DMS 273 treated with DMSO at 0.1 percent for 48 hours (cell line): ENCODE measurements at places on chromosomes 3 and 15.

DNA sequence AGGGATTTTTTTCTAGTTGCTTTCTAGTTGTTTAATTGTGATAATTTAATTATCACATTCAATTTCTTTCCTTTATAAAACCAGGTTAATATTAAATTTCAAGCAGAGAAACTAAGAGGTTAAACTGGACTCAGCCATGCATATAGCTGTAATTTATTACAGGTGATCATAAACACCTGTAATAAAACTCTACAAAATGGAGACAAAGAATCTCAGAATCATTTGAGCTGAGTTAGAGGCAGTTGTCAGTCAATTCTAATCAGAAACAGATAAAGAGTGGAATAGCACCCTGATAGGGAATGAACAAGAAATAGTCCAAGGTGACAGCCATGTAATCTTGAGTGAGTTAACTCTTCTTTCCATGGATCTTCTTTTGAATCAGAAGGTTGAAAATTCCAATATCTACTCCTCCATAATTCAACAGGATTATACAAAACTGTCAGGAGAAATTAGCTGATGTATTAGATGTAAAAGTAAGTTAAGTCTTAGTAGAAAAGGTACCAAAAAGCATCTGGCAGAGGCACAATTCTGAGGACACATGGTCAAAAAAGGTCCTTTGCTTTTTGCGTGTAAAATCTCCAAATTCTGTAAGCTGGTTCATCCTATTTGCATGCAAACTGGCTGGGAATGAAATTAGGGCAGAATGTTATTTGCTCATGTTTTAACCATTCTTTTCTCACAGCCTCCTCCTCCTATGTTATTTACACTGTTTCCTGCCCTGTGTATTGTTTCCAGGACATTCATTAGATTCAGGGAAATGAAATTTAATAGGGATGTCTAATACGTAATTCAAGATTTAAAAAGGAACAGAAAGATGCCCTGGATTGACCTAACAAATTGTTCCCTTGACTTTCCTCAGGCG, 39.4 kb upstream of the B3GNT5 start:
- no peak for DNase-seq

- DNase-seq = no peak
Measured at GRCh38 chr15:68259883-68260282, 17.7 kb upstream of the FEM1B start.

GRCh38 chr15:34849364-34849959, 54.1 kb upstream of the ACTC1 start:
- DNase-seq = no peak

GRCh38 chr15:73483053-73483452, 40.1 kb downstream of the REC114 start:
- DNase-seq = no peak

DNA sequence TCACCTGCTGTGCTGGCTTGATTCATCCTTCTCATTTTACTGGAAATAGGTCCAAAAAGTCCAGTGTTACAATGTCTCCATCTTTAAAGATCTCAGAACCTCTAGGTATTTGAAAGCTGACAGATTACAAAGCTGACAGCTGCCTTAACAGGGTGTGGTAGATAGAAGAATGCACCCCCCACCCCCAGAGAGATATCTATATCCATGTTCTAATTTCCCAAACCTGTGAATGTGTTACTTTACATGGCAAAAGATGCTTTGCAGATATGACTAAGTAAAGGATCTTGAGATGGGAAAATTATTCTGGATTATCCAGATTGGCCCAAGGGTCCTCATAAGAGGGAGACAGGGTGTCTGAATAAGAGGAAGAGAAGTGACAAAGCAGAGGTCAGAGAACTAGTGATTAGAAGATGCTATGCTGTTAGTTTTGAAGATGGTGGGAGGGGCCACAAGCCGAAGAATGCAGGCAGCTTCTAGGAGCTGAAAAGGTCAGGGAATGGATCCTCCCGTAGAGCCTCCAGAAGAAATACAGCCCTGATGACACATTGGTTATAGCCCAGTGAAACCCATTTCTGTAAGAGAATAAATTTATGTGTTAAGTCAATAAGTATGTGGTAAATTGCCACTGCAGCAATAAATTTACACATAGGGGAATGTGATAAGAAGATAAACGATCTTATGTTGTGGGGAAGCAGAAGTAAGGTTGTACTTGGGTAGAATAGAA, 21.5 kb upstream of the FSTL1 start:
- DNase-seq = no peak

GRCh38 chr15:90099868-90100831, 2.1 kb downstream of the IDH2 start:
- DNase-seq = peak; percentile 40

DNA sequence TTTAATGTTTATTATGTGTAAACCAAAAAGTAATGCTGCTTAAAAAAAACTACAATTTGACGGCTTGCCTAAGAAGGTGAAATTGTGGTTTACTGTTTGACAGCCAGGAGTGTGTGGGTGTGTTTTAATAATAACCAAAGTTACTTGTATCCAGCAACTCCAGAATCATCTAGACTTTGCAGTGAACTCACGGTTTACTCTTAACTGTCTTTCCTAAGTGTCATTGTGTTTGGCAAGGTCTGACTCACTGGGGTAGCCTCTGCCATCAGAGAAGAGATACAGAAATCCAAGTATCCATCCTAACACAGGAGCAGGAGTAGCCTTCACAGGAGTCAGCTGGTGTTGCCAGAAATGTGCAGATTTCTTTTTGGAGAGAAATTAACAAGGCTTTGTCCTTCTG, 151.1 kb downstream of the CTNNB1 start:
- no peak for DNase-seq

GRCh38 chr15:35741881-35742280, 195.9 kb upstream of the DPH6 start:
- no peak for DNase-seq

DNA sequence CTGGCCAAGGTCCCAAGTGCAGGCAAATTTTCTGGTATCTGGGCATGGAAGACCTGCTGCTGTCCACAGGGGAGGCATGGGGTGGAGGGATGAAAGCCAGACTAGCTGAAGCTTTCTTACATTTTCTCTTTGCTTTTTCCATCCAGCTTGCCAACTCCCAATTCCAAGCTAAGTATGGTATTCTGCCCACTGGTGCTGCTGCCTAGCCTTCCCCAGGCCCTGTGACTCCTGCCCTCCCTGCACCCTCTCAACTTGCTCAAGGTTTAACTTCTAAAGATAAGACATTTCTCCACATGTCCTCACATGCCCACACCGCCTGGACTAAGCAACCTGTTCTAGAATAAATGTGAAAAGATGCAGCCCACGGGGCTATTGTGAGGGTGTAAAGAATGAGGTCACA, 59.5 kb upstream of the HACD2 start:
- no peak for DNase-seq

GRCh38 chr3:126397610-126398422, 3.1 kb downstream of the CFAP100 start:
- DNase-seq = no peak

DNA sequence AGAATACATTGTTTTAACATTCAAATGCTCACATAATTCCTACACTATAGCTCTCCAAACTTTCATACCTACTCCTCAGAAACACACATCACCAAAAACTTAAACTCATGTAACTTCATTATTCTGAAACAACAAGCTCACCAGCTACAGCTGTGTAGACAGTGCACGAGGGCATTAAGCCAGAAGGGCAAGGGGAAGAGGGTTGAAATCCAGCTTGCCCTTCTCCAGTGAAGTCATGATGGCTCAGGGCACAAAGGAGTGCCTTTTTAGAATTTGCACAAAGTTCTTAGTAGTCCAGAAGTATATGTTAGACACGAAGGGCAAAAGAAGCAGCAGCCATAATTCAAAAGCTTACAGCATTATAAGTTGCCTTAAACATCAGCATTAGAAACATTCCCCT, 8.6 kb downstream of the SLC12A6 start:
- no peak for DNase-seq

DNA sequence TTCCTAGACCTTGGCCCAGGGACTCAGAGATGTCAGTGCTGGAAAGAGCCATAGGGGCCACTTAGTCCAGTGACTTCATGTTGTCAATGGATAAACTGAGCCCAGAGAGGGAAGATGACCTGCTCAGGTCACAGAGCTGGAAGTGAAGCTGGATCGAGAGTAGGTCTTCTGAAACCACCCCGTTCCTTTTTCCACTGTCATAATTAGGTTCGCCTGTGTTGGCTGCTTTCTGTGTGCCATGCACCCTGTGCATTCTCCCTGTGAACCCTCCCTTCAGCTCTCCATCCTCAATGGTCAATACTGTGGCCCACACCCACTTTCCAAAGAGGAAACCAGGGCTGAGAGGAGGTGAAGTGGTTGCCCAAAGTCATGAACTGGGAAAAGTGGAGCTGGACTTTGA, 74.8 kb downstream of the CCR1 start:
- no peak for DNase-seq

DNA sequence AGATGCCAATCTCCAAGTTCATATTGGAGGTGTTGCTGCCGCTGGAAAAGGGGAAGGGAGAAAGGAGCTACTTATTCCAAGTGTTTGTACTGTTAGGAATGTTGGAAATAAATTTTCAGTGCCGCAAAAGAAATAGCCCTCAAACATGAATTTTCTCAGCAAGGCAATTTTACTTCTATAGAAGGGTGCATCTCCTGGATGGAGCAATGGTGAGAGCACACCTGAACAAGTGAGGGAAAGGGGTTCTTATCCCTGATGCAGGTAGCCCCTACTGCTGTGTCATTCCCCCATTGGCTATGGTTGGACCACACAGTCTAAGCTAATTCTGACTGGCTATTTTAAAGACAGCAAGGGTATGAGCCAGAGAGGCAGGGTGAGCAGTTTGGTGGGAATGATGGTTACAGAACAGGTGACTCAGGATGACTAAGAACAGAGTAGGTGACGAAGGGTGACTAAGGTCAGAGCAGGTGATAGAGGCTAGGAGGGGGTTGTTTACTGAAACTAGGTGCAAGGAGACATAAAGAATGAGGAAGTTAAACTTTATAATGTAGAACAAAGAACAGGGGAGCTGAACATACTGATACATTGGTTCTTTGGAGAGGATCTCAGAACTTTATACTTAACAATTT, 503.5 kb downstream of the EDEM1 start:
- DNase-seq = no peak

DNA sequence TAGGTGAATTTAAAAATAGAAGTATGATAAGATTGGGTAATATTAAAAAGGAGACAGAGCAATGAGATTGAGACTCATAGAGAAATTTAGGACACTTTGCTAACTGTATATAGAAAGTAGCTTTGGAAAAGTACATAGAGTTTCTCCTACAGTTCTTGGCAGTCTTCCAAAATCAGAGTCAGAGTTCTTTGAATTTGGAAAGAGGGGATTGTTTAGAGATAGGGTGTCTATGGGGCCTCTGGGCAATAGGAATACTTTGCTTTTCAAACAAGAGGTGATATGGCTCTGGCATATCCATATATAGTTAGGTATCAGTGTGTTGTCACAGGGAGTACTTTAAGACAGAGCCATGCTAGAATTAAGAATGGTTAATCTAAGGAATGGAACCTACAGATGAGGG, 477.1 kb upstream of the KCNMB2 start:
- no peak for DNase-seq

DNA sequence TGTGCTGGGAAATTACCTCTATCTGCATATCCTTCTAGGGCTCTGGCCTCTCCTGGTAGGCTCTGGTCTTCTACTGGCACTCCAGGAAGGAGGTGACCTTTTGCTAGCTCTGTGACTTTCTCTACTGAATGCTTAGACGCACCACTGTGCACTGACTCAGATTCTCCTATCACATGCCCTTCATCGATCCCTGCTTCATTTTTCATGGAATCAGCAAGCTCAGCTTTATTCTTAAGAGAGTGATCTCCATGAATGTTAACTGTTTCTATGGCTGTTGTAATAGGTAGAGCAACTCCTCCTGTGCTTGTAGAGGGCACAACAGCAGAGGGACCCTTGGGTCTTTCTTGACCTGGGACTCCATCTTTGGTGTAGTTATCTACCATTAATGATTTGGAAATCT, 106.6 kb downstream of the MAP4 start:
- no peak for DNase-seq

DNA sequence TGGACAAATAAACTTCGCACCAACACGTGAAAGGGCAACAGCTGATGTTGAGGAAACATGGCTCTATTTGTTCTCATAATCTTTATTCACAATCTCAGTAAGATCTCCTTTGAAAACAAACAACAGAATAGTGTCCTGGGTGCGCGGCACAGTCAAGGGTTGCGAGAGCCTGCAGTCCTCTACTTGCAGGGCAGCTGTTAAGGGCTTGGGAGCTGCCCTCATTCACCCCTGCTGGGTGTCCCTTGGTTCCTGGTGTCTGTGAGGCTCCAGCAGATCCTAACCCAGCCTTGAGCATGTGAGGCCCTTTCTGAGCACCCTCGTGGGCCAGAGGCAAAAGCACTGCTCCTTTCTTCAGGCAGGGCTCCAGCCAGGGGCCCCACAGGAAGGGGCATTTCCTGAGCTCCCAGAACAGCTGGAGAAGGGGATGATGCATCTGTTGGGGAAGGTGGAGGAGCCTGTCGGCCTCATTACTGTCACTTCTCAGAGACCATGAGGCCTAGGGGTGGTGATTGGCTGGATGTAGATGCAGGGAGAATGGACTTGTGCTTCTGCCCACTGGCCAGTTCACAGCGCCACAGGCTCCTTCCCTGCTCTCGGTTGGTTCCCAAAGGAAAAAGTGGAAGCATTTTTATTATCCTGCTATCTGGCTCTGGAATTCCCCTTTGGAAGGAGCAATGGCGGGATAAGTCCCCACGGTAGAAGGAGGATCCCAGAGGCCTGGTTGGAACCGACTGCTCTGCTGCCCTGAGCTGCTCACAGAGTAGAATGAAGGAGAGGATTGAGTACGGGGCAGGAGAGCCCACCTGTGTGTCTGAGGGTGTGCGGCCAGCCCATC, 51.9 kb upstream of the KLF13 start:
- DNase-seq = peak; percentile 31

GRCh38 chr15:50873935-50874361, 34.5 kb upstream of the AP4E1 start:
- DNase-seq = no peak

DNA sequence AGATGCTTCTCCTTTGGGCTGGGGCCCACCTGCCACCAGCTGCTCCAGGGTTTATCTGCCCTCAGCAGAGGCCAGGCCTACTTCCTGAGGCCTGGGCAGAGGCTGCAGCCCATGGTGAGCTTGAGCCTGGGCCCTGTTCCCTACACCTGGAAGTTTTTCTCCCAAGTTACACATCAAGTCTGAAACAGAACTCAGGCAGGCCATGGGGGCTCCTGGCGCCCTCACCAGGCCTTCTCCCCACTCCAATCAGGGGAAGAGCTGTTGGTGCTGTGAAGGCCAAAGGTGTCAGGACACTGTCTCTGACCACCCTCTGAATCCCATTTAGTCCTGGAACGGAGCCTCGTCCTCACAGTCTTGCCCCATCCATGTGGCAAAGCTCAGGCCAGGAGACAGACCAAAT, 7.3 kb downstream of the VWA5B2 start:
- DNase-seq = no peak

DNA sequence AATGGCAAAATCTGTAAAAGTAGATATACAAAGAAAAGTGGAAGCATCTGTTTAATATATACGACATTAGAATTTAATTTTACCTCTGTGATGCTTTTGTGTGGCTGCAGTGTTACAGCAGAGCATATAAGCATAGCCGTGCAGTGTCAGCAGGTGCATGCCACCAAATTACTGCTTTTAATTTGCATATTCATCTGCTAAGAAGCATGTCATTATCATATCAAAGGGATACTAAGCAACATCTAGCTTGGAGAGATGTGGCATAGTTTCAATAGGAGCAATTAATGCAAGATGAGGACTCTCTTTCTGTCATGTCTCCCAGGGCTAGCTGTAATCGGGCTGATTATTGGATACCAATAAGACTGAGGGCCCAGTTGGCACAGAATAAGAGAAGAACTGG, 214.4 kb upstream of the SOX2 start:
- DNase-seq = no peak

- peak; percentile 22 for DNase-seq
Measured at GRCh38 chr15:64699751-64700388, 75.5 kb downstream of the RBPMS2 start.

GRCh38 chr3:98262046-98262445, 2.0 kb upstream of the OR5H6 start:
- DNase-seq = no peak
